Left kidney (tissue), 8 donors: ENCODE measurements at places on chromosomes 3 and 15. TPM values are rescaled to one million over a fixed set of nuclear protein-coding genes. Genes with fewer than 3 reads are reported as not detected.

The CA12 gene
- polyA plus RNA-seq: 151 TPM

DNA sequence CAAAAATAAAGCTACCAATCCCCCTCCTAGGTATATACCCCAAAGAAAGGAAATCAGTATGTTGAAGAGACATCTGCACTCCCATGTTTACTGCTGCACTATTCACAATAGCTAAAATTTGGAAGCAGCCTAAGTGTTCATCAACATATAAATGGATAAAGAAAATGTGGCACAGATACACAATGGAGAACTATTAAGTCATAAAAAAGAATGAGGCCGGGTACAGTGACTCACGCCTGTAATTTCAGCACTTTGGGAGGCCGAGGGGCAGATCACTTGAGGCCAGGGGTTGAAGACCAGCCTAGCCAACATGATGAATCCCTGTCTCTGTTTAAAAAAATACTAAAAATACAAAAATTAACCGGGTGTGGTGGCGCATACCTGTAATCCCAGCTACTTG is 10.0 kb upstream of the PTPN9 start:
- DNase-seq: no peak

- no peak for DNase-seq
Measured at GRCh38 chr15:49155834-49156627, 632 bp upstream of the COPS2 start.

GRCh38 chr15:72844067-72844466 is 60.5 kb upstream of the ADPGK start:
- DNase-seq: no peak

- no peak for DNase-seq
Measured at GRCh38 chr15:72540606-72541237, 66.6 kb downstream of the ARIH1 start.
